Fibroblast of skin of back (primary cell): ENCODE measurements at places on chromosomes 1 and 21.

DNA sequence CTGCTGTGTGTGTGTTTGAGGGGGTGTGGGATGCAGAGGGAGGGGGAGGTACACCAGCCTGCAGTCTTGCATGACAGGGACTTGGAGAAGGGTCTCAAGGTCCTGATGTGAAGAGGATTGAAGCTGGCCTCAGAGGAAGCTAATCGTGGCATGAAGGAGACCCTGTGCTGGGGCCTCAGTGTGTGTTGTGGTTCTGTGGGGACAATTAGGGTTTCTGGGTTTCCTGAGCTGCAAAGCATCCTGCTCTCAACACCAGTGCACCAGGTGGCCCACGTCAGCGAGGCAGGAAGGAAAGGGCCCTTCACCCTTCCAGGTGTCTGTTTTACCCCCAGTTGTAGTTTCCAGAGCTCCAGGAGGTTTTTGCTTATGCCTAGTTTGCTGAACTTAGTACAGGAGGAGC lies 52.8 kb downstream of the TENT5C start:
- no peak for DNase-seq

DNA sequence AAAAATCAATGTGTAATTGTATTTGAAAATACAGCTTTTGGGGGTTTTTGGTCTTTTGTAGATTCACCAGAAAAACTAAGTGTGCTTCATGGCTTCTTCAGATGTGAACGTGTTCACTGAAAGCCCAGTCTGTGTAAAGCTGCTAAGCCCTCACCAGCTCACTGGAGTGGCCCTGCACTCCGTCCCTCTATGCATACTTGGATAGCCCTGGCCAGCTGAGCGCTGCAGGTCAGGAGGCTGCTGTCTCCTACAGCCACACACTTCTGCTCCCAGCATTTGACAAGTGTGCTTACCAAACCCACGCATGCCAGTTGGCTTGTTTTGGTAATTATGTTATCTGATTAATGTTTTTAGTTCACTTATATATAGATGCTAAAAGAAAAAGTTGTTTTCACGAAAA lies 163.5 kb downstream of the TLR5 start:
- no peak for DNase-seq

GRCh38 chr1:31429583-31429982 lies 16.6 kb downstream of the SERINC2 start:
- no peak for DNase-seq

- DNase-seq, result no peak
Measured at GRCh38 chr21:45533361-45533845, 8.8 kb downstream of the SLC19A1 start.

- DNase-seq, result peak; percentile 87
Measured at GRCh38 chr1:41743366-41743765, 175.4 kb downstream of the HIVEP3 start.

- peak; percentile 48 for DNase-seq
Measured at GRCh38 chr1:168138134-168138533, 1.4 kb upstream of the GPR161 start.

DNA sequence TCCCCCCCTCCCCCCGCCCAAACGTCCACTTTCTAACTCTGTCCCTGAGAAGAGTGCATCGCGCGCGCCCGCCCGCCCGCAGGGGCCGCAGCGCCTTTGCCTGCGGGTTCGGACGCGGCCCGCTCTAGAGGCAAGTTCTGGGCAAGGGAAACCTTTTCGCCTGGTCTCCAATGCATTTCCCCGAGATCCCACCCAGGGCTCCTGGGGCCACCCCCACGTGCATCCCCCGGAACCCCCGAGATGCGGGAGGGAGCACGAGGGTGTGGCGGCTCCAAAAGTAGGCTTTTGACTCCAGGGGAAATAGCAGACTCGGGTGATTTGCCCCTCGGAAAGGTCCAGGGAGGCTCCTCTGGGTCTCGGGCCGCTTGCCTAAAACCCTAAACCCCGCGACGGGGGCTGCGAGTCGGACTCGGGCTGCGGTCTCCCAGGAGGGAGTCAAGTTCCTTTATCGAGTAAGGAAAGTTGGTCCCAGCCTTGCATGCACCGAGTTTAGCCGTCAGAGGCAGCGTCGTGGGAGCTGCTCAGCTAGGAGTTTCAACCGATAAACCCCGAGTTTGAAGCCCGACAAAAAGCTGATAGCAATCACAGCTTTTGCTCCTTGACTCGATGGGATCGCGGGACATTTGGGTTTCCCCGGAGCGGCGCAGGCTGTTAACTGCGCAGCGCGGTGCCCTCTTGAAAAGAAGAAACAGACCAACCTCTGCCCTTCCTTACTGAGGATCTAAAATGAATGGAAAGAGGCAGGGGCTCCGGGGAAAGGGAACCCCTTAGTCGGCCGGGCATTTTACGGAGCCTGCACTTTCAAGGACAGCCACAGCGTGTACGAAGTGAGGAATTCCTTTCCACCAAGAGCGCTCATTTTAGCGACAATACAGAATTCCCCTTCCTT lies 158.1 kb downstream of the RUNX1 start:
- peak; percentile 58 for DNase-seq

DNA sequence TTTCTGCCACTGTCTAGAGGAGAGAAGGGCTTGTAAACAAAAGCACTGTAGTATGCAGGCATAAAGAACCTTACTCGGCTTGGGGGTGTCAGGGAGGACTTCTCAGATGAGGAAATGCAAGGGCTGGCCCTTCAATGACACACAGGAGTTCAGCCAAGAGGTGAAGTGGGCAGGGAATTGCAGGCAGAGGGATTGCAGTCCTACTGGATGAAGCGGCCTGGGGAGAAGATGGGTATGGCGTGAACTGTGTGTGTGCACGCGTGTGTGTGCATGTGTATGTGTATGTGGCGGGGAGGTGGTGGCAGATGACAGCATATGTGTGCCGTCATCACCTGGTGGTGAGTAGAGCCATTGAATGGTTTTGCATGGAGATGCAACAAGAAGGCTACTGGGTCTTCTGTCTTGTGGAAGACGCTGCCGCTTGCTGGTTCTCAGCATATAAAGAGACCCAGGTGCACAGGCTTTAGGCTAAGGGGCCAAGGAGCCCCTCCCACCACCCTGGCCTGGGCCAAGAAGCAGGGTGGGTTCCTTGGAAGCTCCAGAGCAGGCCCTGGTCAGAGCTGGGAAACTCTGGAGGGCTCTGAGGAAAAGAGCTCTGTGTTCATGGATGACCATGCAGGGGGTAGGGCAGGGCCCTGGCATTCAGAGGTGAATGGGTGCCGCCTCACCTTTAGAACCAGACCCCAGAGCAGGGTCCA lies 4.1 kb upstream of the EPS8L3 start:
- DNase-seq, result no peak

- no peak for DNase-seq
Measured at GRCh38 chr1:46133781-46134350, 1.4 kb upstream of the PIK3R3 start.

- DNase-seq, result no peak
Measured at GRCh38 chr1:91005285-91005684, 16.6 kb downstream of the ZNF644 start.

DNA sequence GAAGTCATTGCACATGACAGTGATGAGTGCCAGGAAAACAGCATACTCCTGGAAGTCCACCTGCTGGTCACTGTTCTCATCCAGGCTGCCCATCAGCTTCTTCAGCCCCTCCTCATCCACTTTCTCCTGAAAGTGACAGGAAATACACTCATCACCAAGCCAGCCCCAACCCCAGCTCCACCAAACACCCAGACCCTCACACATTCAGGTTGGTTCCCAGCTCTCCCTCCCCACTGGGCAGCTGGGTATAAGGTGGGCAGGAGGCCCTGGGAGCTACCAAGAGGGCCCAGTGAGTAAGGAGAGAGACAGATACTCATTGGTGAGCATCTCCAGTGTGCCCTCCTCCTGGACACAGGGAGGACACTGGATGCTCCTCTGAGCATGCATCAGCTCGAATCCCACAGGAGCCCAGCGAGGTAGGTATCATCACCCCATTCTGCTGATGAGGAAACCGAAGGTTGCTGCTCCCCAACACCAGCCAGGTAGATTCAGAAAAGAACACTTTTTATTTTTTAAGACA lies 4.1 kb downstream of the S100A2 start:
- DNase-seq, result no peak

DNA sequence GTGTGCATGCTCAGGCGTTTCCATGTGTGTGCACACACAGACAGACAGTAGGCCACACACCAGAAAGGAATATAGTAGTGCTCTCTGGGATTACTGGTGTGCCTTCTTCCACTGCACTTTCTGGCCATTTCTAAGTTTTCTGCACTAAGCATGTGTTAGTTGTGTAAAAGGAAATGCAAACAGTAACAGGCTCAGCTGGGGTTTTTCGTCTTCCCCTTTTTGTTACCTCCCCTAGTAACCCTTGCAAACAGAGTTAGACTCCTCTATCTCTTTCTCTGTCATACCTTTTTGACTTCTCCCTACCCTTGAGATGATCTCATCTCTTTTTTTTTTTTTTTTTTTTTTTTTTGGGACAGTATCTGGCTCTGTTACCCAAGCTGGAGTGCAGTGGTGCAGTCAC lies 196.3 kb downstream of the SDCCAG8 start:
- DNase-seq, result no peak

DNA sequence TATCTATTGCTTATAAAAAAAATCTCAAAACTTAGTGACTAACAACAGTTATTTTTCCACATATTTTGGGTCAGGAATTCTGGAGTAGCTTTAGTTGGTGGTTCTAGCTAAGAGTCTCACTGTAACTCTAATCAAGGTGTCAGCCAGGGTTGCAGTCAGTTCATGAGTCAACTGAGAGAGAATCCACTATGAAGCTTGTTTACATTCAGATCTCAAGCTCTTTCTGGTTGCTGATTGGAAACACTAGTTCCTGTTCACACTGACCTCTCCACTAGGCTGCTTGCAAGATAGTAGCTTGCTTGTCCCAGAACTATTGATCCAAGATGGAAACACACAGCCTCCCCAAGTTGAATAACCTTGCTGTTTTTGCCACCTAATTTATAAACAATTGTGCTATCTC lies 1192.1 kb upstream of the B3GALT2 start:
- no peak for DNase-seq

- DNase-seq, result peak; percentile 99
Measured at GRCh38 chr1:159598196-159598595, 10.6 kb downstream of the APCS start.

DNA sequence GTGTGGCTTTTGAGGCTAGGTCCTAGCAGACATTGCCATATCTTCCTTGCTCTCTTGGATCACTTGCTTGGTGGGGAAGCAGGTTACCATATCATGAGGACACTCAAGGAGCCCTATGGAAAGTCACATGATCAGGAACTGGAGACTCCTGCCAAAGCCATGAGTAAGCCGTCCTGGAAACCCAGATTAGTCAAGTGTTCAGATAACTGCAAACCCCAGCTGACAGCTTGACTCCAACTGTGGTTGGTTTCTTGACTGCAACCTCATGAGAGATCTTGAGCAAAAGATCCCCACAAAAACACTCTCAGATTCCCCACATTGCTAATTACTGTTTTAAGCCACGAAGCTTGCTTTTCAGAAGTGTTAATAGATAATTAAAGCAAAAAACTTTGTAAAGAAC lies 58.6 kb downstream of the CACNA1E start:
- peak; percentile 6 for DNase-seq

- DNase-seq, result no peak
Measured at GRCh38 chr1:43460988-43461693, 7.4 kb upstream of the HYI start.

GRCh38 chr1:9538669-9539164 lies 548 bp upstream of the SLC25A33 start:
- DNase-seq, result no peak

GRCh38 chr1:31954607-31955283 lies 16.6 kb upstream of the PTP4A2 start:
- peak; percentile 92 for DNase-seq

DNA sequence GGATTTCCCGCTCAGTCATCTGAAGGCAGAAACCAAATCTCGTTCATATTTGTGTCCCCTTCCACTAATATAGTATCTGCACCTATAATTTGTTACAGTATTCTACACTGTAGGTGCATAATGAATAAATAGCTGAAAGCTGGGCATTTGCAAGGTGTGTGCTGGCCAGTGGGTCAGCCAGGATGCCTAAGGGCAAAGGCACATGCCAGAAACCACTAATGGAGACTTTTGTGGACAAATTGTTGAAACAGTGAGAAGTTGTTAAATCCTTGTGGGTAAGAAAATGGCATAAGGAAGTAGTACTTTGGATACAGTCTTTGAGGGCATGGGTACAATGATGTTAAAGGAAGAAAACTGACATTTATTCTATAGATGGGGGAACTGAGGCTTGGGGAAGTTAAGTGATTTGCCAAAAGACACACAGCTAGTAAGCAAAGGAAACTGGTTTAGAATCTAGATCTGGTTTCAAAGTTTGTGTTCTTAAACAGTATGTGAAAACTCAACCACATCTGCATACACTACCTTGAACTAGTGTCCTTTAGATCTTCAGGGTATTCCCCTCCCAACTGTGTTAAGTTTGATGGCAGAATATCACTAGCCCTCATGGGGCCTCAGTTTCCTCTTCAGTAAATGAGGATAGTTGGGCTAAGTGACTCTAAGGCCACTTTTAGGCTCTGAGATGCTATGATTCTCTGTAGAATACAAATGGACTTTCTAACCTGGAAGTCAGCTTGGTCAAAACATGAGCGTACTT lies 26.5 kb upstream of the LRRC8C start:
- no peak for DNase-seq

GRCh38 chr1:237700181-237700580 lies 190.5 kb downstream of the ZP4 start:
- no peak for DNase-seq

DNA sequence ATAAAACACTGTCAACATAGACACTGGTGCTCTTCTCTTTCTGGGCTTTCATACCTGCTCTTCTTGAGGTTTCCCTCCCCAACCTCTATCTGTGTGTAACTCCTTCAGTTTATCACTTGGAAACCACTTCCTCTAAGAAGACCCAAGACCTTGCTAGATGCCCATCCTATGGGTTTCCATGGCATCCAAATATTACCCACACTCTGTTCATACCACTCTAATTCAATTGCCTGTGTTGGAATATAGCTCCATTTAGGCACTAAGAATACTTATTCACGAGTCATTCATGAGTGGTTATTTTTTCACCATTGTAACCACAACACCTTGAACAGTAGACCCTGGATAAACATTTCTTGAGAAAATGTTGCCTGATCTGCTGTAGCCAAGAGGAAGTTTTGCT lies 231.1 kb upstream of the SGIP1 start:
- DNase-seq, result peak; percentile 38

GRCh38 chr1:246775531-246776385 lies 51.5 kb downstream of the SCCPDH start:
- DNase-seq, result no peak

DNA sequence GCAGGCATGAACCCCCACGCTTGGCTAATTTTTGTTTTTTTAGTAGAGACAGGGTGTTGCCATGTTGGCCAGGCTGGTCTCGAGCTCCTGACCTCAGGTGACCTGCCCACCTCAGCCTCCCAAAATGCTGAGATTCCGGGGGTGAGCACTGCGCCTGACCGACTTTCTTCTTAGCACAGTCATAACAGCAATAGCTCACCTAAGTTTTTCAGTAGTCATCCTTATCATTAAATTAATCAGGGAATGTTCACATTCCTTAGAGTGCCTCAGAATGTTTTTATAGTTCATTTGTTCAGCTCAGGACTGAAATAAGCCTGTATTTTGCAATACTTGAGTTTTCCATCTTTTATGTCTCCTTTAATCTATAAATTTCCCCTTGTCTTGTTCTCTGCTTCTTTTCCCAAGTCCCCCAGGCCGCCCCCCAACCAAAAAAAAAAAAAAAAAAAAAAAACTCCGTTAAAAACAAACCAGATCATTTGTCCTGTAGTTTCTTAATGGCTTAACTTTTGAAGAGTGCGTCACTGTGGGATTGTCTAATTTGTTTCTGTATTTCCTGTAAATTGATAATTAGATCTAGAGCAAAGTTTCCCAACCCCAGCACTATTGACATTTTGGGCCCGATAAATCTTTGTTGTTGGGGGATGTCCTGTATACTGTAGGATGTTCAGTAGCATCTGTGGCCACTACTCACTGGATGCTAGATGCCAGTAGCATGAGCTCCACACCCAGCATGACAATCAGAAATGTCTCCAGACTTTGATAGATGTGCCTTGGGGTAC lies 120.7 kb downstream of the ITSN1 start:
- peak; percentile 23 for DNase-seq
